ENCODE measurements at places on chromosomes 12 and 14. TPM values are rescaled to one million over a fixed set of nuclear protein-coding genes. Genes with fewer than 3 reads are reported as not detected.
A peak's percentile ranks its signal among the peaks of the same experiment; 100 is the strongest.

DNA sequence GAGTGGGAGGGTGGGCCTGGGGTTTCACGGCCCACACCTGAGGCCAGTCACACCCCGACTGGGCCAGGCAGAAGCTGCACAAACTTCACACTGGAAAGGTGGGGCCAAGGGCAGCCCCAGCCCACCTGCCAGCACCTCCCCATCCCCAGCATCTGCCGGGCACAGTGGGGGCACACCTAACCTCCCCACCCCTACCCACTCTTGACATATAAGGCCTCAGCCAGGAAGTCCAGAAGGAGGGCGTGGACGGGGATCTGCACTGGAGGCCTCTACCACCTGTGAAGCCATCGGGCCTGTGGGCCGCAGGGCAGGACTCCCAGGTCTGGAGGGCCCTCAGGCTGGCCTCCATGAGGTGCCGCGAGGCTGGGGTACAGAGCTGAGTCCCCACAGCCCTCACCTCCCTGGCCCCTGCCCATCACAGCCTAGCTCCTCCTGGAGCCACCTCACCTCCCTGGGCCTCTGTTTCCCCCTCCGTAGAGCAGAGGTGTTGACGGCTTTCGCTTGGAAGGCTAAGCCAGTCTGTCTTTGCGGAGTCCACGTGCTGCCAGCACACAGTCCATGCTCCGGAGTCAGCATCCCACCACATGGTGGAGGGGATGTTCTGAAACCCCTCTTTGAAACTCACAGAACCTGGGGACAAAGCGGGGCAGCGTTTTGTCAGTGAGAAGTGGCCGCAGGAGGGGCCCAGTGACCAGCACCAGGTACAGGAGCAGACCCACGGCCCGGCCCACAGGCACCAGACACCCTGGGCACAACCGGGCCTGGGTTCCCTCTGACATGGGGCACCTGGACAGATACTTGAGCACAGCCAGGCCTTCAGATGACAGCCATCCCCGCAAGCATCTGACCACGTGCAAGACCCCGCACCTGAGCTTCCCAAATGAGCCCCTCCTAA, 38.2 kb upstream of the INF2 start:
- no peak for DNase-seq

GRCh38 chr12:53099071-53099882, 1.8 kb downstream of the IGFBP6 start:
- DNase-seq, result peak; percentile 86

GRCh38 chr12:72024613-72025012, 86.0 kb downstream of the TPH2 start:
- DNase-seq, result no peak

CLEC2A gene
- polyA plus RNA-seq, result not detected

CATSPERB gene
- not detected for polyA plus RNA-seq

DNA sequence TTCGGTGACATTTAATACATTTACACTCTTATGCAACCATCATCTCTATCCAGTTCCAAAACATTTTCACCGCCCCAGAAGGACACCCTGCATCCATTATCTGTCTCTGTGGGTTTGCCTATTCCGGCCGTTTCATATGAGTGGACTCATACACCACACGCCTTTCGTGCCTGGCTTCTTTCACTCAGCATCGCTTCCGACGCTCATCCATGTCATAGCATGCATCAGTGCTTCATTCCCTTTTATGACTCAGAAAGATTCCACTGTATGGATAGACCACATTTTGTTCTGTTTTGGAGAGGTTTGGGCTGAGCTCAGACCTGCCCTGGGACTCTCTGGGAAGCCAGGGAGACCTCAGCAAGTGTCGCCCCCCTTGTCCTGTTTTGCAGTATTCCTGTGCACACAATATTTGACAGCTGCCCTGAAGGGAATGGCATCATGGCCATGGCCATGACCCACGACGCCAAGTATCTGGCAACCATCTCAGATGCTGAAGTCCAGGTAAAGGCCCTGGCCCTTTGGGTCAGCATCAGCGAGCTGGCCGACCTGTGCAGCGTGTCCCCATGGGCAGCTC, 23.8 kb downstream of the CFAP251 start:
- DNase-seq, result peak; percentile 36

DNA sequence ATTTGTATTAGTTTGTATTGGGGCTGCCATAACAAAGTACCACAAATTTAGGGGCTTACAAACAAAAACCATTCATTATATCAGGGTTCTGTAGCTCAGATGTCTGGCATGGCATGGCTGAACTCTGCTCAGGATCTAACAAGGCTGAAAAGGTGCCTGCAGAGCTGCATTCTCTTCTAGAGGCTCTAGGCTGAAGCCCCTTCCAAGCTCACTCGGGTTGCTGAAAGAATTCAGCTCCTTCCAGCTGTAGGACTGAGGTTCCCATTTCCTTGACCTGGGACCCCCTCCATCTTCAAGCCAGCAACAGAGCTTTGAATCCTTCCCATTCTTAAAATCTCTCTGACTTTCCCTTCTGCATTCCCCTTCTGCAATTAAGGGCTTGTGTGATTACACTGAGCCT, 90.7 kb downstream of the NUAK1 start:
- DNase-seq, result no peak

DNA sequence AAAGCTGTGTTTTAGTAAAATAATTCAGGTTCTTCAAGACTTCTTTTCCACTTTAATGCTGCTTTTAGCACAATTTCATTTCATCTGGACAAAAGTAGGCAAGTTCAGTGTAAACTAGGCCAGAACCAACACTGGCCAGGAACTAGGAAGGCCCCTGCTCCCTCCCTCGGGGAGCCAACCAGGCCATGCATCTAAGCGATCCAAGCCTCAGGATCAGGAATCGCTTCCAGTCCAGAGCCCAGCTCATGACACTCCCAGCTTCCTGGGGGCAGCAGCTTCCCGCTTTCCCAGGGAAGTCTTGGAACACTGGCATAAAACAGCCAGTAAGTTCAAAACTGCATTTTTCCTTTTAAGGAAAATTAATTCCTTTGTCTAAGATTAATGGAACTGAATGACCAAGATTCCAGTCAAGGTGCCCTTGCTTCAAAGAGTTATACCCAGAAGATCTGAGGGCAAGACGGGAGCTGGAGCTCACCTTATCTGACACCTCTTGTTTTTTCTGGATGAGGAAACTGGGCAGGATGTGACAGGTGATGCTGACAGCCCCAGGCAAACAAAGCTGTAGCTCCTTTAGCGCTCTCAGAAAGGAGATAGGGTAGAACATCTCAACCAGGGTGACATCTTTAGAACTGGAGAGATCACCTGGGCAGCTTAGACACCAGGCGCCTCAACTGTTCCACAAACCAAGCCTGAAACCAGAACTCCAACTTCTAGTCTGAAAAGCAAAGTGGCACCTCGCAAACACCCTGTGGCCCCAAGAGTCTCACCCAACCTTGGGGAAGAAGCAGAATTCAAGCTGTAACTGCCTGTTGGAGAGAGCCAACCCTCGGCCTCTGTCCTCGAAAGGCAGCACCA, 61.4 kb upstream of the PNMA1 start:
- no peak for DNase-seq

AP1G2 gene
- 10.6 TPM for polyA plus RNA-seq

DNA sequence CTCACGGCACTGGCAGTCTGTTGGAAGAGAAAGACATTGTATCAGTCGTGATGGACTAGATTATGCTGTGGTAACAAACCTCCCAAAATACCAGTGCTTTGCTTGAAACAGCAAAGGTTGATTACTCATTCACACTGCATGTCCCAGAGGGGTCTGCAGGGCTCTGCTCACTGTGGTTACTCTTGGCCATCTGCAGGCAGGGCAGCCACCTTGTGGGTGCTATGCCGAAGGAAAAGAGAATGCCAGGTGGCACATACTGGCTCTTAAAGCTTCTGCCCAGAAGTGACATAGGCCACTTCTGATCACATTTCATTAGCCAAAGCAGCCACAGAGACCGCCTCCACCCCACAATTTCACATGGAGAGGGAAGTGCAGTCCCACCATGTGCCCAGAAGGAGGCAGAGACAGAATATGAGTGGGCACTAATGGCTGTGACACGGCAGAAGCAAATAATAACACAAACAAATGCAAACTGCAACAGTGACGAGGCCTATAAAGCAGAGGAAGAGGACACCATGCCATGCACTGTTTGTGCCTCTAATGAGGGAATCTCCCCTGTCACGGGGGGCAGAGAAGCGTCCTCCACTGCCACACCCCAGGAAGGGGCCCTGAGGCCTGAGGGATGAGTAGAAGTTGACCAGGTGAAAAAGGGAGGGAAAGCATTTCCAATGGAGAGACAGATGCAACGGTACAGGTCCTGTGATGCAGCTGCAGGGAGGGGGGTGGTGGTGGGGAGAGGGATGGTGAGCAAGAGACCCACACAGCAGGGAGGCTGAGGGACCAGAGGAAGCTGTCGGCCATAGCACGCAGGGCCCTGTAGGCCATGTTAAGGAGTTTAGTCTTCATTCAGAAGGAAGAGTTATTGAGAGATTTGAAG, 51.7 kb upstream of the KICS2 start:
- no peak for DNase-seq

DNA sequence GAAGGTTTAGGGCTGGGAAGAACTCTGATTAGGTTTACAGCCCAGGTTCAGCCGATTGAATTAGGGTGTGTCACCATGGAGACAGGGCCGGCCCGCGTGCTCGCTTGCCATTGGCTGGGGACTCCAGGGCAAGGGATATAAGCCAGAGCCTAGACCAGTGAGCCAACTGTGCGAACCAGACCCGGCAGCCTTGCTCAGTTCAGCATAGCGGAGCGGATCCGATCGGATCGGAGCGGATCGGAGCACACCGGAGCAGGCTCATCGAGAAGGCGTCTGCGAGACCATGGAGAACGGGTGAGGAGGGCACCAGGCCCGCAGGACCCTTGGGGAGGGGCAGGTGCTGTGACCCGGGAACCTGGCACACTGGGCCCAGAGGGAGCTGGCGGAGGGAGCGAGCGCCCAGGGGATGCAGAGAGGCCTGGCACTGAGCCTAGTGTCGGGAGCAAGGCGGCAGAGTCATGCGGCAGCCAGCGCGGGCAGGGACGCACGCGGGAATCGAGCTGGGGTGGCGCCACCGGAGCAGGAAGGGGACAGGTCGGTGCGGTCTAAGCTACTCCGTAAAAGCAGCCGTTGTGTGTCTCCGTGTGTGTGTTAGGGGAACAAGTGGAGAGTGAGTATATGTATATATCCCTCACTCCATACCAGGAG, at the start of gene PNP:
PNP (plus strand) TSS at position 165 of the 648 bp plus-strand sequence; CDS start at position 284, 119 bp downstream.
- DNase-seq, result peak; percentile 65

DNA sequence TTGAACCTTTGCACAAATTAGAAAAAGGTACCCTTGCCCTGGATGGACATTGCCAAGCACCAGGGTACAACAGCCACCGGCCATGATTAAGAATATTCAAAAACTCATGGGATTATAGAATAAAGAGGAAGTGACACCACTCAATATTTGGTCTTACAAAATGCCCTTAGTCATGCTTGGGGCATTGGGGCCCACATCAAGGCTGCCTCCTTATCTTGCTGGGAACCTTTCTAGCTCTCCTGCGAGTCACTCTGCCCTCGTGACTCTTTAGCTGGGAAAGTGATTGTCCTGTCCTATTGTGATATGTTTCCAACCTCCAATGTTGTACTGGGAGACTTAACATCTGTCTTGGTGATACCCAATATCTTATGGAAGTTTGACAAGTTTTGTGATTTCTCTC, 57.8 kb downstream of the GTF2A1 start:
- no peak for DNase-seq

DNA sequence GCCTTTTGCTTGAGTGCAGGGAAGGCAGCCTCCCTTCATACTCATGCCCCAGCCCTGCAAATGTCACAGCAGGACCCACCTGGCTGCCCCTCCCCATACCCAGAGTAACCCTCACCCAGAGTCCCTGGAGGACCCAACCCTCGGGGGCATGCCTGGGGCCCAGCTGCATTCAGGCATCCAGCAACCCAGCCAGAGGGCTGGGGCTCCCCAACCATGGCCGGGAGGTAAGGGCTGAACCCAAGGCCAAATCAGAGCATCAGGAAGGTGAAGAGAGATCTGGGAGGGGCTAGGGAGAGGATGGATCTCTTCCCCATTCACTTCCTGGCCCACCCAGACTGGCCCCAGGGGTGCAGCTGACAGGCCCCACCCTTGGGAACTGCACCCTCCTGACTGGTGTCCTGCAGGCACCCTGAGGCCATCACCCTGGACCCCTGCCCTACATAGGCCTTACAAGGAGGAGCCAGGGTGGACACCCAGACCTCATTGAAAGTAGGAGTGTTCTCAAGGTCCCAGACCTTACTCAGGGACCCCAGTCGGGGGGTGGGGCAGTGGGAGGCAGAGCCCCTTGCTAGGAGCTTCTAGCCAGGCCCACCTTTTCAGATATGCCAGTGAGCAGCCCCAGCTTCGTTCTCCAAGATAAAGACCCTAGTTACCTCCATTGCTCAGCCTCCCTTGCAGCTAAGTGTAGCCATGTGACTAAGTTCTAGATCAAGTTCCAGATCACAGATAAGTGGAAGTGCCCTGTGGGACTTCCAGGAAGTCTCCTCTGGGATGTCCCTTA, 849 bp upstream of the PLD4 start:
- DNase-seq, result no peak

NAA30 gene
- 17.9 TPM for polyA plus RNA-seq

PLEK2 gene
- 1.6 TPM for polyA plus RNA-seq

EXOC3L4 gene
- polyA plus RNA-seq, result not detected

WNT1 gene
- not detected for polyA plus RNA-seq

DNA sequence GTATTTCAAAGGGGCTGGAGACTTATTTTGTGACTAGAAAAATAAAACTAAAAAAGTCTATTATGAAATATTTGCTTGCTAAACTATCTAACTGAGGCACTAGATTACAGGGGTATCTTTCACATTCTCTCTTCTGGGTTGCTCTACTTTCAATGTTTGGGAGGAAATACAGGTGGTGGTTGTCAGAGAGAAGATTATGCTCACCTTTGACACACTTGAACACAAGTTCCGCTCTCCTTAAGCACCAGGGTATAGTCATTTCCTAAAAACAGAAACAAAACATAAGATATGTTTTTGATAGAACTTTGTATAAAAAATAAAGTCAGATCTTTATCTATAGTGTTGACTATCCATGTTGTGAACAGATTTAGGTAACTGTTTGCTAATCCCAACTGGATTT, 45.4 kb upstream of the FGF6 start:
- DNase-seq, result no peak

CPNE6 gene
- not detected for polyA plus RNA-seq

CLEC9A gene
- not detected for polyA plus RNA-seq

DNA sequence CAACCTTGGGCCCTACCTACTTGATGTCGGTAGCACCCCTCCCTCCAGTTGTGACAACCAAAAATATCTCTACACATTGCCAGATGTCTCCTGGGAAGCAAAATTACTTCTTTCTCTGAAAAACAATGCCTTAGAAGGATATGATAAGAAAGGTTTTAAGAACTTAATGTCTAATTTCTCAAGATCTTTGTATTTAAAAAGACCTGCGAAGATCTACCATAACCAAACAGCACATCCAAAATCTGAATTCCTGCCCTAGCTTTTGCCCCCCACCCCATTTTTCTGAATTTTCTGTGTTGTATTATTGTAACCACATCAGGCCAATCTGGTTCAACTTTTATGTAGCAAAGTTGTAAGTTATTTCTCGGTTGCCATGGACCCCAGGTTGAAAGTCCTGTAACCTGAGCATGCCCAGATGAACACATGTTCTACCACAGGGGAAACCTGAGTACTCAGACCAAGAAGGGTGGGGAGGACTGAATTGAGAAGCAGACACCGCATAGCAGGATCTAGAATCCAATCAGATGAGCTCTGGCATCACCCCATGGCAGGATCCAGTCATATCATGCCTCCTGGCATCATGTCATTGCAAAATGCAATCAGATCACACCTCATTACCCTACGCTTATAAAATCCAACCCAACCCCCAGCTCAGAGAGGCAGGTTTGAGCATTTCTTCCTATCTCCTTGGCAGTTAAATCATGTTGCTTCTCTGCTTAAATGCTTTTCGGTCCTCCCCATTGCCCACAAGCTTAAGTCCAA, 8.7 kb downstream of the TMEM253 start:
- no peak for DNase-seq

- no peak for DNase-seq
These were observed 51.3 kb downstream of the SCN8A start for GRCh38 chr12:51642286-51642685.

DTX3 gene
- polyA plus RNA-seq, result 32.0 TPM

ZFHX2 gene
- 0.14 TPM for polyA plus RNA-seq

TEAD4 gene
- 10.3 TPM for polyA plus RNA-seq
